Regular cardiac myocyte (primary cell): ENCODE measurements at places on chromosomes 1 and 21. TPM values are rescaled to one million over a fixed set of nuclear protein-coding genes. Genes with fewer than 3 reads are reported as not detected.

CFH gene
- 64.8 and 320 TPM in 2 replicates for total RNA-seq

AIDA gene
- total RNA-seq = 45.7 and 93.2 TPM in 2 replicates

OR2T34 gene
- total RNA-seq = not detected in 2 replicates

CHIT1 gene
- total RNA-seq = not detected in 2 replicates

IGFN1 gene
- 0.28 TPM in 1 of 2 replicates, not detected in the other for total RNA-seq

PER3 gene
- total RNA-seq = 2.3 and 2.9 TPM in 2 replicates

IL20 gene
- total RNA-seq = not detected in 2 replicates
